ENCODE measurements at places on chromosomes 11 and 22.
A peak's percentile ranks its signal among the peaks of the same experiment; 100 is the strongest.

GRCh38 chr22:43288807-43289420 lies 54.3 kb downstream of the SCUBE1 start:
- DNase-seq: no peak

GRCh38 chr22:23571486-23571885 lies 8.6 kb downstream of the IGLL1 start:
- no peak for DNase-seq

DNA sequence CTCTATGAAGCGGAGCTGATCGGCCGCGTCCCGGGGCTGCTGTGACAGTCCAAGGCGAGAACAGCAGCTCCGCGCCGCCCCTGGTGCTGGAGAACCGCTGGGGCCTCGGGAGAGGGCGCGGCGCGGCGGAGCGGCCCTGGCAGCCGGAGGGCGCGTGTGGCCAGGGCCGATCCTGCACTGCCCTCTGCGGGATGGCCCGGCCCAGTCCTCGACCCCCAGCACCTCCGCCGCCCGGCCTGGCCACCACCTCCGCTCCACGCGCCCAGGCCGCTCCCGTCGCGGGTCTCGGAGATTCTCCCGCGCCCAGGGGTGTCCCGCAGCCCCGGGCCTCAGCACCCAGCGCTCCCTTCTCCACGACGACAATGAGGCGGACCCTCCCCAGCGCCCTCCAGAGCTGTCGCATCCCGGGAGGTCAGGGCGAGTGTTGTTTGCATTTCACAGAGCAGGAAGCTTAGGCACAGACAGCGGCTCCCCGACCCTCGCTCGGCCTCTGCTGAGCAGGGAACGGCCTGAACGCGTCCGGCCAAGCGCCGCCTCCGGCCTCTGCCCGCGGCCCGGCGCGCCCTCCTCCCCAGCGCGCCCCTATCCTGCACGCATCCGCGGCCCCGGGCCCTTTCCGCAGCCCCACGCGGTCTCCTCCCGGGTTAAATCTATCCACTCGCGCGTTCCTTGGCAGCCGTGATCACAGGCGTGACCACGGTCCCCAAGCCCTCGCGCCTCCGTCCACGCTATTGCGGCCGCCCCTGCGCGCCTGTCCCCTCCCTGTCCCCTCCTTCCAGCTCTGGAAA lies 109.7 kb downstream of the WNT7B start:
- peak; percentile 37 for DNase-seq

GRCh38 chr11:112608509-112608908 lies 347.8 kb upstream of the PLET1 start:
- DNase-seq: no peak

GRCh38 chr22:35627267-35628041 lies 10.3 kb upstream of the MB start:
- peak; percentile 98 for DNase-seq

DNA sequence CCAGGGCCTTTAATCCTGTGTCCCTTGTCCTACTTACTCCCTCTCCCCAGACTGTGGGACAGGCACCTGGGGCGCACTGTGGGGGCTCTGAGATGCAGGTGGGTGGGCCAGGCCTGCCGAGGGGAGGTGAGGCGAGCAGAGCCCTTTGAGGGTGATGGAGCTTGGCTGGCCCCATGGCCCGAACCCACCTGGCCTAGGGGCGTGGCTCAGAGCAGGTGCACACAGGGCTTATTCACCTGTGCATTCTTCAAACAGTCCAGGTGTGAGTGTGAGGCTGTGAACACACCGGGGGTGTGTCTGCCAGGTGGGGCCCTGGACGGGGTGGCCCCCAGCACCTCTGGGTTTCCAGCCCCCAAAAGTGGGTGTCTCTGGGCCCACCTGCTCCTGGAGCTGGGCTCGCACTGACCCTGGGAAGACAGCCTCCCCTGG lies 9.0 kb upstream of the MUC5AC start:
- DNase-seq: no peak

- DNase-seq: no peak
Observed at GRCh38 chr11:128988242-128988970, 45.7 kb upstream of the TP53AIP1 start.

DNA sequence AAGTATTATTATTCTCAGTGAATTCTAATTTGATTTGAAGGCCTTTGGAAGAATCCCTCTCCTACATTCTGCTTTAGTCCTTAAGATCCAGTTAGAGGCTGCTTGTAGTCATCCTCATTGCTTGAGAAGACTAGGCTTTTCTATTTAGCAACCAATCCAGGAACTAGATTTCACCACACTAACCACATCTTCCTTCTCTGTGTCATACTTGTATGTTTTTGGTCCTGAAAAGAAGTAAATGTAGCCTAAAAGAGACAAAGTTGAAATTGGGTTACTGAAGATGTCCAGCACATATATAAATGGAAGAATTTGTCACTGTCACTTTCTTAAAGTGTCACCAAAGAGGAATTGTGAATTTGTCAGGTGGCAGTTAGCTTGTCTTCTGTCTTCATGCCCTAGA lies 46.6 kb upstream of the MMP7 start:
- peak; percentile 53 for DNase-seq

DNA sequence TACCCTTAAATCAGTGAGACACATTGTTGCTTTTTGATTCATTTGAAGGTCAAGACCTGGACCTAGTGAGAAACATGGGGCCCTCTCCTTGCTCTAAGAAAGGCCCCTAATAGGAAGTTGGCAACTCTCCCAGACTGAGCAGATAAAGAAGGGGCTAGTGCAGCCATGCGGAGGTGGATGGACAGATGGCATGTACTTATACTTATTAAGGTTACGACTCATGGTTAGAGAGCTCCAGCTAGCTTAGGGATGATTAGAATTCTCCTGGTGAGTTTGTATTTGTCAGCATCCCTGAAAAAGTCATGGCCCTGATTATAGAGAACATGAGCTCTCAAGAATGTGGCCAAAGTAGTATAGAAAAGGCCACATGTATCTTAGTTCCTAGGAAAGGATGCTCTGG lies 112.1 kb upstream of the BDNF start:
- DNase-seq: peak; percentile 49

DNA sequence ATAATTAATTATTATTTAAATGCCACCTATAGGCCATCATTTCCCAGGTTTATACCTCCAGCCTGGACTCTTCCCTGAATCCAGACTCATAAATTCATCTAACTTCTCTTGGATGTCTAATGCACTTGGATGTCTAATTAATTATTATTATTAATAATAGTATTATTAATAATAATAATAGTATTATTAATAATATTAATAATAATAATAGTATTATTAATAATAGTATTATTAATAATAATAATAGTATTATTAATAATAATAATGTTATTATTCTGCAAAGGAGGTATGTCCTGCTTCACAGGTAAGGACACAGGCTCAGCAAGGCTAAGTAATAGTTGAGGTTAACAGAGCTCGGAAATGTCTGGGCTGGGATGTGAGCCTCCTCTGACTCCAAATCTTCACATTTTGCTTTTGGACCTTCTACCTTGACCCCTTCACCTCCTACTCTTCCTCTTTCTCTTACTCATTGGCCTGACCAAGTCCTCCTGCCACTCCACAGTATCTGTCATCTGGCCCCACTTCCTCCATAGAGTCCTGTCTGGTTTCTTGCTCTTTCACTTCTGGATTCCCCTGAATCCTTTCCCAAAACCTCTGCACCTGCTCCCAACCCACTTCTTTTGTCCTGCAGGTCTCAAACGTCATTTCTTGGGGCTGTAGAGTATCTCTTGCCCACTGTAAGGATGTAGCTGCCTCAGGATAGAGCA lies 8.0 kb downstream of the RIBC2 start:
- DNase-seq: no peak
